ENCODE measurements at places on chromosomes 4 and X. TPM values are rescaled to one million over a fixed set of nuclear protein-coding genes. Genes with fewer than 3 reads are reported as not detected.

LETM1 gene
- 45.8 TPM for polyA plus RNA-seq

IGBP1 gene
- 59.4 TPM for polyA plus RNA-seq

MXRA5 gene
- 2.3 TPM for polyA plus RNA-seq

TCEAL5 gene
- polyA plus RNA-seq: 0.31 TPM

GRPEL1 gene
- polyA plus RNA-seq: 21.6 TPM

SAGE1 gene
- not detected for polyA plus RNA-seq

P2RY4 gene
- polyA plus RNA-seq: not detected

PRRG3 gene
- polyA plus RNA-seq: 0.45 TPM

TMSB15B gene
- 1.3 TPM for polyA plus RNA-seq

RPGR gene
- polyA plus RNA-seq: 35.8 TPM

CYLC1 gene
- not detected for polyA plus RNA-seq

COL4A6 gene
- polyA plus RNA-seq: 1.2 TPM

POU4F2 gene
- not detected for polyA plus RNA-seq

NIPAL1 gene
- 0.58 TPM for polyA plus RNA-seq

VCX2 gene
- polyA plus RNA-seq: not detected

PIR gene
- 29.9 TPM for polyA plus RNA-seq

KLB gene
- polyA plus RNA-seq: 23.6 TPM

UTP3 gene
- polyA plus RNA-seq: 22.5 TPM

HS3ST1 gene
- 1.7 TPM for polyA plus RNA-seq

CXCL3 gene
- 0.86 TPM for polyA plus RNA-seq

ABCG2 gene
- polyA plus RNA-seq: 0.31 TPM

LRCH2 gene
- 0.94 TPM for polyA plus RNA-seq

APELA gene
- not detected for polyA plus RNA-seq

FRMPD3 gene
- 0.03 TPM for polyA plus RNA-seq

PDLIM3 gene
- 16.1 TPM for polyA plus RNA-seq

HHIP gene
- 0.90 TPM for polyA plus RNA-seq

GAGE1 gene
- not detected for polyA plus RNA-seq

IBSP gene
- polyA plus RNA-seq: not detected

KCNIP4 gene
- polyA plus RNA-seq: 0.34 TPM

UFSP2 gene
- polyA plus RNA-seq: 25.7 TPM

DIPK2B gene
- polyA plus RNA-seq: 32.7 TPM

TMPRSS11B gene
- not detected for polyA plus RNA-seq

SLC9A7 gene
- 0.11 TPM for polyA plus RNA-seq

ZXDB gene
- 3.5 TPM for polyA plus RNA-seq

SPP1 gene
- 16.3 TPM for polyA plus RNA-seq

CXCL6 gene
- 0.79 TPM for polyA plus RNA-seq

LDB2 gene
- 4.5 TPM for polyA plus RNA-seq

PPARGC1A gene
- polyA plus RNA-seq: 1.0 TPM

MAGIX gene
- polyA plus RNA-seq: 3.3 TPM

DOK7 gene
- 0.18 TPM for polyA plus RNA-seq

IRS4 gene
- not detected for polyA plus RNA-seq

MEPE gene
- polyA plus RNA-seq: not detected

PCDH7 gene
- 0.90 TPM for polyA plus RNA-seq

ARHGEF9 gene
- 5.7 TPM for polyA plus RNA-seq

NUDT11 gene
- polyA plus RNA-seq: 1.1 TPM

PF4V1 gene
- polyA plus RNA-seq: not detected

ZNF711 gene
- 0.68 TPM for polyA plus RNA-seq

PRDM8 gene
- polyA plus RNA-seq: 1.8 TPM

All from adipose tissue (tissue), 3 donors.